ENCODE measurements at places on chromosomes 16 and 17.

DNA sequence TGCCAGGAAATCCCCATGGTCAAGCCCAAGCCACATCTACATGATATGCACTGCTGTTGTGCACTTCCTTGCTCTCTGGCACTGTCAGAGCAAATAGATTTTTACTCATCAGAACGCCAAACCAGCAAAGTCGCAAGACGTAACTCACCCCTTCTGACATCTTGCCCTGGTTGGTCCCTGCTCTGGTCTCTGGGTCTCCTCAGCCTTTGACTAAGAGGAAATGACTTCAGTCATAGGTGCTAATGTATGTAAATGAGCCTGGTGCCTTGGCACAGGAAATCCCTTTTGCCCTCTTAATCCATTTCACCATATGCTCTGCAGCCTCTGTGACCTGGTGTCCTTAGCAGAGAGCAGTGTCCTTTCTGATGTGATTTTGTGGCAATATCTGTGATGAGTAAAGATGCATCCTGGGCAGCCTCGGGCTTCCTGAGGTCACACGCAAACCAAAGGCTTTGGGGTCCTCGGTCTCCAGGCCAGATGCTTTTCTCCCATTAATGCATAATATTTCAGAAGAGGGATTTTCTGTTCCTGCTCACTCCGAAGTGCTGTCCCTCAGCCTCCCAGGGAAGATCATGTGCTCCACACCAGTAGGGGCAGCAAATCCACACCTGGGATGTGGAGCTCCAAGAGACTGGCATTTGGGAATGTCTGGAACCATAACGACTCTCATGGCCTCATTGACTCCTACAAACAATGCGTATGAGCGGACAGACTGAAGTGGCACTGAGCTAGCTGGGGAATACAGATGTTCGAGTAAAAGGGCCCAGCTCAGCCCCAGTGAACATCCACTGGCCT, 66.9 kb downstream of the GP2 start:
- DNase-seq, result no peak

- DNase-seq, result no peak
These were observed 1.7 kb upstream of the IL17C start for GRCh38 chr16:88636488-88637265.

GRCh38 chr17:65855245-65855644, 293.8 kb upstream of the AXIN2 start:
- DNase-seq, result no peak

DNA sequence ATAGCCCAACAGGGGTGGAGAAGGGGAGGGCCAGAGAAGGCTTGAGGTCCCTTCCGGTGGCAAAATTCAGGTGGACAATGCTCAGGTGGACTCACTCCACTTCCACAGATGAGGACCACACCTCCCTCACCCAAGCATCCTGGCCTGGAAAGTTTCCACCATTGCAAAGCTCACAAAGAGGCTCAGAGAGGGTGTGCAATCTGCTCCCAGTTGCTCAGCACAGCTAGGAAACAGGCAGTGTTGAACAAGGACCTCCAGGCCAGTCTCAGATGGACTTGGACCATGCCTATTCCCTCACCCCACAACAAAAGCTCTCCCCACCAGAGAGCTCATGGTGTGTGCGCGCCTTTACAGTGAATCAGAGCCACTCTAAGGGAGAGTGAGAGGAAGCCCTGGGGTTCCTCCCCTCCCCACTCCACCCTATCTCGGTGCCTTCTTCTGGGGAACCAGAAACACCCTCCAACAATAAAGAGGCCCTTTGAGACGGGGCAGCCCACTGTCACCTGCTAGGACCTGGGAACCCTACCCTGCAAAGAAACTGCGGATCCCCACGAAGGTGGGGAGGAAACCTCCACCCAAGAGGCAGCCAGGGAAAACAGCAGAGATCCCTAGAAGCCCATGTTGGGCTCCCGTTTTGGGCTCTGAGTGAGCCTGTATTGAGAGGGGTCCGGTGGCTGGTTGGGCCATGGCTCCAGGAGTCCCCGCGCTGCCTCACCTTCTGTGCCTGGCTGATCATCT, 1.6 kb downstream of the FAM83G start:
- no peak for DNase-seq

DNA sequence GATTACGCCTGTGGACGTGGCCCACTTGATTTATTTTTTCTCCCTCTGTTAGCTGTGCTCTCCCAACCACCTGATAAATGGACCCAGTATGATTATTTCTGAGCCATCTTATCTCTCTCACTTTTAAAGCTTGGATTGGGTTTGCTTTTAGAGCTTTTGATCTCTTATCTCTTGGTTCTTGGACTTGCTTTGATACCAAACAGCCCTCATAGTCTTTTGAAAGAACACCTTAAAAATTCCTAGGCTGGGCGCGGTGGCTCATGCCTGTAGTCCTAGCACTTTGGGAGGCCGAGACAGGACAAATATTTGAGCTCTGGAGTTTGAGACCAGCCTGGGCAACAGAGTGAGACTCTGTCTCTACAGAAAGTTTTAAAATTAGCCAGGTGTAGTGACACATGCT, 25.8 kb downstream of the SMTNL2 start:
- no peak for DNase-seq

DNA sequence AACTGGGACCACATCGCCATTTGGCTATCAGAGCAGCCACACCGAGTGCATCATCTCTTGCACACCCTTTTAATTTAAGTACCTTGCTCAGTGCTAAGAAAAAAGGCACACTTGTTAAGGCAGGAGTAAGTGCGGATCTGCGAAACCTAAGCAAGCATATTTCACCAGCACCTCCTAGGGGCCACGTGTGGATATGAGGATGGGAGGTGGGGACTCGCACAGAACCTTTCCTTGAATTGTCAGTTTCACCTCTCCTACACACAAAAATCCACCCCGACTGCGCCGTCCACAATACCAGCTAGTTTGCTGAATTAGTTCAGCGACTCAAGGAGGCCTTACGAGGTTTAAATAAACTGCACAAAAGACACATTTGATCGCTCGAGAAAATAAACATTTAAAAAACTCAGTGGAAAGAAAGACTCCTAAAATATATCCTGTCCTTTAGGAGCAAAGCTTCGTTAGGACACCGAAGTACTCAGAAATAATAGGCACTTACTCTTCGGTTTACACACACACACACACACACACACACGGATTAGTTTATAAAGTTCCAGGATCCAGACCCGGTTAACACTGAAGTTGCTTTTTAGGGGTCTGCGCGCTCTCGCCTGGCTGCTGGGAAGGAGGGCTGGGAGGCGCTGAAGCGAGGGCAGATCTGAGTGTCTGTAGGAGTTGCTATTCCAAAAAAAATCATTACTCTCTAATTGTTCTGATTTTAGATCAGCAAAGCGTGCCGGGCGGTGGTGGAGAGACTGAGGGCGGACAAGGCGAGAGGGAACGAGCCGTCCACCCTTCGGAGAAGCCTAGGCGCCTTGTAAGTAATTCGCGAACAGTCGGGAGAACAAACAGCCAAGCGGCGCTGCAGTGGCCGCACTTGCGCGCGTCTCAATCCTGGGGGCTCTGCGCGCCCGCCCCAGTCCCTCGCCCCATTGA, 1.0 kb upstream of the KCNJ2 start:
- no peak for DNase-seq

- DNase-seq, result no peak
These were observed 106.2 kb downstream of the CDK5R1 start for GRCh38 chr17:32593003-32593402.

DNA sequence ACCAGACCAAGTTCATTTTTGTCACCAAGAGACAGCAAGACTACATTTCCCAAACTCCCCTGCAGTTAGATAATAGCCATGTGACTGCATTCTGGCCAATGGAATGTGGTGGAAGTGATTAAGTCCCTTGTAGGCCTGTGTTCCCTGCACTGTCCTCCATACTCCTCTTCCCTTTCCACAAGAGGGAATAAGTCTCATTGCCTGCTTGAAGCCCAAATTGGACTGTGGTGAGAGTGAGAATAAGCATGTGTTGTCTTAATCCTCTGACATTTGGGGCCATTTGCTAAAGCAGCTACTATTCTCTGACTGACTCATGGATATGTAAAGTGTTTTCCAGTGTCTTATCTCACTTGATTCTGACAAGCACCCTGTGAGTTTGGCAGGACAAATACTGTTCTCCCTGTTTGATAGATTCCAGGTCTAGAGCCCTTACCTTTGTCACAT, 20.7 kb downstream of the PIK3R6 start:
- no peak for DNase-seq

DNA sequence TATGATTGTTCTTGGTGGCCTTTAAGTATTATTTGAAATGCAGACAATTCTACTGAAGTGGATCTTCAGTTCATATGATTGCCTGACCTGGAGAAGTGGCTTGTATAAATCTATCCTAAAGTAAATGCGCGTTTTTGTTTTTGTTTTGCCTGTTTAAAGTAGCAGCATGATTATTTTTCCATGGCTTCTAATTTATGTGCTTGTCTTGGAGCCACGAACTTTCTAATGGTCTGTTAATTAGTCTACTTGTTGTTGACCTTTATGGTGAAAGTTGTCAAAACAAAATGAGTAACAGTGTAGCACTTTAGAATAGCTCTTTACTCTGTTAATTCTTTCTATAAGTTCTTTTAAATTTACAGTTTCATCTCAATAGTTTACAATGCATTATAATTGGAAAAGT, 1.7 kb downstream of the PRKAR1A start:
- no peak for DNase-seq

DNA sequence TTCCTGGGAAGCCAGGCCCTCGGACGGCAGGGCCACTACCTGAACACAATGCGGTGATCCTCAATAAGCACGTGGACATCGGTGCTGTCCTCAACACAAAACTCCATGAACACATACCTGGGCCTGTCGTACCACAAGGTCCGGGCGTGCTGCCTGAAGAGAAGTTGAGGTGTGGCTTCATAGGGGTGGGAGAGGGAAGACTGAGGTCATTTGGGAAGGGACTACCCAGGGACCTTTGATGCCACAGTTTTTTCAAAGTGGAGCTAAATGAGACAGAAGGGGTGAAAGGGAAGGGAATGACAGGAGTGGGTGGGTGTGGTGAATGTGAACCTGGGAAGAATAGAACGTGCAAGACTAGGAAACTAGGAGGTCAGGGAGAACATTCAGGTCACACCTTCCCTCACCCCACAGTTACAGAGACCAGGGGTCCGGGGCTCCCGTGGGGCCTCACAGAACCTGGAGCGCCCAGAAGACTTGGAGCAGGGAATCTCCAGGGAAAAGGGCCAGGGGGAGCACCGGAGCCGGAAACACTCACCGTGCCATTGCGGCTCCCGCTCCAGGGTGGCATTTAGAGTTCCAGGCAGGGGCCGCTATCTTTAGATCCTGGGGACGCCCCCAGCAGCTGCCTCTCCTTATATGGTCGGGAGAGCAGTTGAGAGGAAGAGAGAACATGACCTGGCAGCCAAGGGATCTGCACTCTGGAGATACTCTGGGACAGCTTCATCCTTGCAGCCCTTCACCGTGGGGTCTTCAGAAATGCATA, at the start of gene PTGES3L:
TSS of gene PTGES3L (minus strand) at position 570 of the 763 bp plus-strand sequence. CDS start at position 543, 27 bp downstream.
- DNase-seq, result no peak

GRCh38 chr16:8958344-8959167, 5.2 kb downstream of the USP7 start:
- no peak for DNase-seq

DNA sequence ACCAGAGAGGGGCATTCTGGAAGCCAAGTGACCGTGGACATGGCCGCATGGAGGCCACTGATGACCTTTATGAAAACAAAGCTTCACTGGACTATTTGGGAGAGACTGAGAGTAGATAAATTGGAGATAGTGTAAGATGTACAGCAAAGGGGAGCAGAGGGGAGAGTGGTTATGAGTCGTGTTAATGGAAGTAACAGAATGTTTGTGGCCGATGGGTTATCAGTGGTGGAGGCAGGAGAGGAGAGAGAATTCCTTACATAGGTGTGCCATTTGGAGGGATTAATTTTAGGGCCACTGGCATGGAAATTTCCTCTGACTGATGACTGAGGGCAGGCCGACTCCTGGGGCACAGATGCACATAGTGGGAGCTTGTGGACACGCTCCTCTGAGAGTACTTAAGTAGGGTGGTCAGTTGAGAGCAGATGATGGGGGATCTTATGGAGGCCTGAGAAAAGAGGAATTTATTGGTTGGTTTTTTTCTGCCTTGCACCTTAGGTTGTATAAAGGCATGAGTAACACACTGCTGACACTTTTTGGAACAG, 19.2 kb downstream of the PRPSAP2 start:
- DNase-seq, result no peak

DNA sequence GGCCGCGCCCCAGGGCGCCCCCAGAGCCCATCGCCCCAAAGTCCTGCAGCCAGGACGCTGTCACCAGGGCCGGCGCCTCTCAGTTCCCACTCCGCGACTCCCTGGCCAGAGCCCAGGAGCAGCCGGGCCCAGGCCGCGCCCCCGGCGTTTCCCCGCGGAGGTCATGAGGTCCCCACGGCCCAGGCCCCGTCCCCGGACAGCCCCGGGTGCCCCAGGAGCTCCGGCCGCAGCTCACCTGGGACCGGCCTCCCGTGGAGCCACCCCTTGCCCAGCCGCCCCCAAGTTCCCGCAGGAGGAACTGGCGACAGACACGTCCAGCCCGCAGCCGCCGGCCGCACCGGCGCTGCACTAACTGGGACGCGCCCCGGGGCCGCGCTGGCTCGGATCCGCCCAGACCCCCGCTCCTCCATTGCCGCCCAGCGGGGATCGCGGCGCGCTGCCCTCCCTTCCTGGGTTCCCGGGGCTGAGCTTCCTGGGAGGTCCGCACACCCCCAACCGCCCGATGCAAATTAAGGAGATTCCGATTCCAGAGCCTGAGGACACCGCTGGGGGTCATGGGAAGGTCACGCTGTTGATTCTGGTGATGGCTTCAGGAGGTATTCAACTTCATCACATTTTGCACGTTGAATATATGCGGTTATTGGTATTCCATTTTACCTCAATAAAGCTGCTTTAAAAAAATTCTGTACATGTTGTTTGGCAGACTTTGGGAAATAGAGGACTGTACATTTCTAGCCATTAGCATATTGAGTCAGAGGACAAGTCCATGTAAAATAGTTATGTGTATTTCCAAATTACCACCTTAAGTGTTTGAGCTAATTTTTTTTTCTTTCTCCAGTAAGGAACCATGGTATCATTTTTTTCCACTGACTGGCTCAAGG, 9.9 kb downstream of the AHSP start:
- no peak for DNase-seq

DNA sequence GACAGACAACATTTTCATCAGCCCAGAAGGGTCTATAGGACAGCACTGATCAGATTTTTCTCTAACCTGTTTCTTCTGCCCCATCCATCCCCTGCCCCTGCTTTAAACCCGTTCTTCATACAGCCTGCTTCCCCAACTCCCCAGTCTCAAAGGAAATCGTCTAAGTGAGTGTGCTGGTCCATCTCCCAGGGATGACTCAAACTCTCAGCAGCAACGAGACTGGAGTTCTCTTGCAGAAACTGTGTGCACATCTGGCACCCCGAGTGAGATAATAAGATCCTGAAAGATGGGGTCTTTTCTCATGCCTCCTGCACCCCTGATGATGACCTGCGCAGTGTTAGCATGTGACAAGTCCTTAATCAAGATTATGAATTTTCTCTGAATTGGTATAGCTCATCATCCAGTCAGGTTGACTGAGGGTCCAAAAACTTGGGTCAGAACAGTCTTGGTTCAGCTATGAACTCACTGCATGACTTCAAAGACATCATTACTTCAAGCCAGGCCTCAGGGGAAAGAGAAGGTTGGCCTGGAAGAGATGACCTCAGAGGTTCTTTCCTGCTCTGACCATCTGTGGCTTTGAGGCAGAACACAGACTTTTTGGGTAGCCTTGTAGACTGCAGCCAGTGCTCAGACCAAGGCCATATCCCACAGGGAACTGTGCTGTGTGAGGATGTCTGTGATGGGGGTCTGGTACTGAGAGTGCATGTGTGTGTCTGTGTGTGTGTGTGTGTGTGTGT, 117.9 kb downstream of the SPACA3 start:
- DNase-seq, result no peak
